ENCODE measurements at places on chromosomes 1 and 21. TPM values are rescaled to one million over a fixed set of nuclear protein-coding genes. Genes with fewer than 3 reads are reported as not detected.

Gene TMPRSS3
- 0.68 TPM for total RNA-seq

Gene CYP2J2
- total RNA-seq, result 50.9 TPM

Gene PLEKHA6
- 20.2 TPM for total RNA-seq

Gene AADACL4
- not detected for total RNA-seq

Gene GSTM5
- total RNA-seq, result 0.29 TPM

Gene SLFNL1
- 0.27 TPM for total RNA-seq

Gene CDC7
- total RNA-seq, result 0.24 TPM

Gene CTSK
- 3.3 TPM for total RNA-seq

Gene TNNT2
- 0.24 TPM for total RNA-seq

Gene PDZK1IP1
- 44.3 TPM for total RNA-seq

Gene AQP10
- total RNA-seq, result not detected

Gene LRRC53
- total RNA-seq, result not detected

Gene PCP4L1
- total RNA-seq, result 5.1 TPM

Gene EFNA1
- total RNA-seq, result 371 TPM

Gene S100B
- not detected for total RNA-seq

Gene MPZ
- total RNA-seq, result 2.1 TPM

Gene NECAP2
- 19.6 TPM for total RNA-seq

Gene WDR64
- total RNA-seq, result not detected

Gene ST6GALNAC5
- total RNA-seq, result not detected

Gene NBPF11
- 5.7 TPM for total RNA-seq

Gene FBLIM1
- total RNA-seq, result 8.5 TPM

Gene NEK2
- total RNA-seq, result 0.50 TPM

Gene NRDC
- 83.7 TPM for total RNA-seq

Gene NMNAT2
- 0.06 TPM for total RNA-seq

Gene OR2L5
- not detected for total RNA-seq

Gene KCNA3
- 0.62 TPM for total RNA-seq

Gene FAM131C
- not detected for total RNA-seq

Gene KRTAP21-2
- total RNA-seq, result not detected

Gene PHLDA3
- total RNA-seq, result 2.0 TPM

Gene NFASC
- 4.5 TPM for total RNA-seq

Gene MX1
- total RNA-seq, result 10.7 TPM

Gene ATP1A4
- not detected for total RNA-seq

Gene MAEL
- 0.15 TPM for total RNA-seq

Gene BCL2L15
- total RNA-seq, result 0.73 TPM
